ENCODE measurements at places on chromosomes 6 and 20.

GRCh38 chr20:5608104-5608441 is 142.1 kb upstream of the SHLD1 start:
- no peak for DNase-seq

- no peak for DNase-seq
Observed at GRCh38 chr6:56062836-56063235, 184.5 kb downstream of the COL21A1 start.

- no peak for DNase-seq
Observed at GRCh38 chr6:37980222-37980595, 160.7 kb downstream of the ZFAND3 start.

DNA sequence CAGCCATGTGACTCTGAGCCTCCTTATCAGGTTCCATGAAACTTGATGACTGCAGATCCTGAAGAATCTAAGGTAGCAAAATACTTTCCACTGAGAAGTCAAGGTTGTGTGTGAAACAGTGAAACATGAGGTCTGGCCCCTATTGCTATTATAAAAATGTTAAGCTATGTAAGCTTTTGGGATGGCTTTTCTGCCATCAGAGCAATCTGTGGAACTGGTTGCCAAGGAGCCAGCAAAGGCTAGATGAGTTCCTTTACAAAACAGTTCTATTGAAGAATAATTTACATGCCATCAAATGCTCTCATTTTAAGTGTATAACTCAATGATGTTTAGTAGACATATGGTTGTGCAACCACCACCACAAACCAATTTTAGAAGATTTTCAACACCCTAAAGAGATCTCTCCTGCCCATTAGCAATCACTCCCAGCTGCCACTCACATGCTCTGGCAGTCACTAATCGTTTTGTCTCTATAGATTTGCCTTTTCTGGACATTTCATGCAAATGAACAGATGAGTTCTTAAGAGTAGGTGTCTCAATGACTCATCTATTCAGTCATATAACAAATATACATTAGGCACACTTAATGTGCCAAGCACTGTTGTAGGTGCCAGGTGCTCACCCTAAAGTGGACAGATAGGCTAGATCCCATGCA is 19.9 kb upstream of the MEP1A start:
- DNase-seq: no peak

GRCh38 chr6:159679091-159680077 is 13.7 kb downstream of the SOD2 start:
- no peak for DNase-seq

GRCh38 chr6:44630125-44631028 is 242.9 kb downstream of the CDC5L start:
- DNase-seq: no peak

DNA sequence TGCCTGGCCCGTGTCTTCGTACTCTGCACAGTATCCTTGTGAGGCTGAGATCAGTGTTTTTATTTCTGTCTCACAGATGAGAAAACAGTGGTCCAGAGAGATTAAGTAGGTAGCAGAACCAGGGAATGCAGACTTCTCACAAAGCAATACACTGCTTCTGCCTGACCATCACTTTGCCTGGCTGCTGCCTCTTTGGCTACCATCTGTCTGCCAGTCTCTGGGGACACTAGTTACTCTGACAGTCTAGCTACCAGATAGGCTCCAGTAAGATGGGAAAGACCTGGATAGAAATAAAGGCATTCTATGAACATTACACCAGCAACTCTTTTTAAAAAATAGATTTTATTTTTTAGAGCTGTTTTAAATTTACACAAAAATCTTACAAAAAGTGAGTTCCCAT is 96.9 kb downstream of the PHACTR3 start:
- no peak for DNase-seq
